Skin of body (tissue), 3 donors: ENCODE measurements at places on chromosomes 5 and 9. TPM values are rescaled to one million over a fixed set of nuclear protein-coding genes. Genes with fewer than 3 reads are reported as not detected.

Gene COL23A1
- 4.6 TPM for total RNA-seq

Gene DNAJC18
- 6.6 TPM for total RNA-seq

DNA sequence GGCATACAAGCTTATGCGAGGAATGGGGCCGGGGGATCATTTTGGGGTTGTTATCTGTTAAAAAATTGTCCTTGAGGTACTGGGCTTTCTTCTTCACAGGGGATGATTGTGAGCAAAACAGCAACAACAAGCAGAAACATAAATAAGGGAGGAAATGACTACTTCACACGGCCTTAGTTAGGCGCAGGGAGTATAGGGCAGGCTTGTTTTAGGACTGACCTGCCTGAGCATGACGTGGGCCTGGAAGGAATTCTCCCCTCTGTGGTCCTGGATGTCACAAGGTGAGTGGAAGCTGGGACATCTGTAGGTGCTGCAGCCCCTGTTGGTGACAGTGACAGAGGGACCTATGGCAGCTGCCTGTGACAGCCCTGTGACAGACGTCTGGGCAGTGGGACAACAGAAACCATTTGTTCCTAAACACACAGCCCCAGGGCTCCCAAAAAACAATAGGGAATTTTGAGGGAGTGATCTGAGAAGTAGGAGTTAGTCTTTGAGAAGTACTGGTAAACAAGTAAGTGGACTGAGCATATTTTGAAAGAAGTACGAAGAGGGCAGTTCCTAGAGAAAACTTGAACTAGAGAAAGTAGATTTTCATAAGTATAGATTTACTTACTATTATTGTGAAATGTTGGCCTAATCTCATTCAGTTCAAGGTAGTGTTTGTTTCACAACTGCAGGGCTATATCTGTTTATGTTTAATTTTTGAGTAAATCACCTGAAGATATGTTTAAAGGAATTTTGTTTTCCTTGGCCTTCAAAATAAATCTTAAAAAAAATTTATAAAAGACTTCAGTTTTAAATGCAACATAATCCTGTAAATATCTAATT, 113.1 kb downstream of the KDM4C start:
- DNase-seq = no peak

Gene KLHL3
- total RNA-seq = 6.2 TPM

DNA sequence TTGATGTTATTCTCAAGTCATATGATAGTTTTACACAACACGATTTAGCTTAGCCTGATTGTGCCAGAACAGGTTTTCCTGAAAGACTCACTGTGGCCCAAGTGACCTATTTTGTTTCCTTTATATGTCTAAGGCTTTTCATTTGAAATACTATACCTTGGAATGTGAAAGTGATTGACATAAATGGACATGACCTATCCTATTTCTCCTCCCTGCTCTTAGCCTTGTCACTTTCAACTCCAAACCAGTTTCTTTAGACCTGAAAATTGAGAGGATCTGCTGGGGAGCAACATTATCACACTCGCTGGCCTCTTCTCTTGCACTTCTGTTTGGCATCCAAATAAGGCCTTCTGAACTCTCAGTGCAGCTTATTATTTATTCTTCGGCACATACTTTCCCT, 496.8 kb downstream of the MAT2B start:
- DNase-seq = no peak

- no peak for DNase-seq
These were observed 43.0 kb downstream of the PIK3R1 start for GRCh38 chr5:68258531-68258930.

DNA sequence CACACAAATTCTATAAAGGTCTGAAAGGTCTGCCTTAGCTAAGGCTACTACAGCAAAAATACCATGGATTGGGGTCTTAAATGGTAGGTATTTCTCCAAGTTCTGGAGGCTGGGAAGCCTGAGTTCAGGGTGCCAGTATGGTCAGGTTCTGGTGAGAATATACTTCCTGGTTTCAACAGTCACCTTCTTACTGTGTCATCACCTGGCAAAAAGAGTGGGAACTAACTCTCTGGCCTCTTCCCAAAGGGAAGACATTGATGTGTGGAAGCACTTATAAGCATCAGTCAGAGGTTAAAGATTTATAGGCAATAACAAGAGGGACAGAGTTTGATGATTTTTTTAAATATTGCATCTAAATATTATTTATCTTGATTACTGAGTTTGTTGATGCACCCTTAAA, 53.0 kb downstream of the ZNF622 start:
- DNase-seq = no peak

GRCh38 chr5:180070756-180071530, 616 bp downstream of the RNF130 start:
- DNase-seq = peak; percentile 43

GRCh38 chr5:95283022-95283615, 1.8 kb downstream of the MCTP1 start:
- no peak for DNase-seq

- no peak for DNase-seq
These were observed 161.8 kb downstream of the AUH start for GRCh38 chr9:91199739-91200497.

DNA sequence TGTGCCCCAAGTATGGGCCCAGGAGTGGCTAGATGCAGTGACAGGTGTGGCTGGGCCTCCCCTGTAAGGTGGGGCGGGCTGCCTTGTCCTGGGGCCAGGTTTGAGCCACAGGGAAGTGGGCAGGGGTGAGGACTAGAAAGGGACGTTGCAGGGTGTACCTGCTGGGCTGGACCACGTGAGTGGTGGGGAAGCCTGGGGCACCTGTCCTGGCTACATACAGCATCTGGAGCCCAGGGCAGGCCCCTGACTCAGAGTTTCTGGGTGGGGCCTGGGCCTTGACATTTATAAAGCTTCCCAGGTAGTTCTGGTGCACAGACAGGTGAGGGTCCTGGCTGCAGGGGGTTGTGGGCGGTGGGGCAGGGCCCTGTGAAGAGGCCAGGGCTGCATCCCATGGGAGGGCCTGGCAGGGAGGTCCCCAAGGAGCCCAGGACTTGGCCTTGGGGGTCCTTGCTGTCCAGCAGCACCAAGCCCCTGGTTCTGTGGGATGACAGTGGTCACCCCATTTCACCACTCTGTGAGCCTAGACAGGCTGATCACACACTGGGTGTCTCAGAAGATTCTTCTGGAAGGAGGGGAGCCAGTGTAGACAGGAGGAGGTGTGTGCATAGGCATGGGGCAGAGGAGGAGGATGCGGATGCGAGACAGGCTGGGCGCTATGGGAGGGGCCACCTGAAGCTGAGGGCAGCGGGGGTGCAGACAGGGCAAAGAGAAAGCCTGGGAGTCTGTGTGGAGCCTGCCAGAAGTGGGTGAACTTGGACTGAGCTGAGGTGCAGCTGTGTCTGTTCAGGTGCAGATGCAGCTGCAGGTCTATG, 94.0 kb downstream of the PHF2 start:
- DNase-seq = no peak

DNA sequence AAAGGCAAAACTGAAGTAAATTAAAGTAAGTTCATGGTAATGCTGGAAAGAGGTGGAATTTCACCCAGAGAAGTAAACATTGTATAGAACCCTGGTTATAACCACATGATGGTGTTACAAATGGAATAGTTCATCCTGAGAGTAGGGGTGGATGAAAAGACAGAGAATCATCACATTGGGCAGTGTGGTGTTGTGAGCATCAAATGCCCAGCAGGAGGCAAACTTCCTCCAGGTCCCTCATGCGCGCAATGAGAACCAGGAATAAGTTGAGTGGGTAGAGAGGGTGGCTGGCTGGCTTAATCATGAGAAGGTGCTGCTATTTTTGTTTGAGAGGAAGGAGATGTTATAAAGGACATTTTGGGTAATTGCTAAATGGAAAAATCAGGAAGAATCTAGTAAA, 163.3 kb upstream of the HMHB1 start:
- no peak for DNase-seq

DNA sequence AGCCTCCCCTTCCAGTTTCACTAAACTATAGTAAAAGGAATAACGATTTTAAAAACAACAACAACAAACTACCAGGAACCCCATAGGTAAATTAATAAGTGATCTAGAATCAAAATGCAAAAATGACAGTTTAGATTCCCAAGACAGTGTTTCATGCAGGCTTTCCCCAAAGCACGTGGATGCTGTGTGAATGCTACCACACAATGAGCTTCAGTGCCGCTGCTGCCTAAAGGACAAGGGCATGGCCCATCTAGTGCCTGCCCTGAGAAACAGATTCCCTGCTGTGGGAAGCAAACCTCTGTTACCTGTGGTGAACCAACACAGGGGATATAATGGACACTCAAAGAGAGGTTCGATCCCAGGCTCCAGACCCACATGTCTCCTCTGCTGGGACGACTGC, 23.7 kb upstream of the CKMT2 start:
- no peak for DNase-seq

GRCh38 chr9:5644501-5644900, 15.6 kb downstream of the RIC1 start:
- no peak for DNase-seq

Gene NRG2
- total RNA-seq = 0.99 TPM

Gene C5orf58
- total RNA-seq = not detected

GRCh38 chr5:31553863-31554262, 21.8 kb downstream of the C5orf22 start:
- no peak for DNase-seq

- DNase-seq = no peak
These were observed 122.9 kb upstream of the TAF11L2 start for GRCh38 chr5:17374973-17375742.

DNA sequence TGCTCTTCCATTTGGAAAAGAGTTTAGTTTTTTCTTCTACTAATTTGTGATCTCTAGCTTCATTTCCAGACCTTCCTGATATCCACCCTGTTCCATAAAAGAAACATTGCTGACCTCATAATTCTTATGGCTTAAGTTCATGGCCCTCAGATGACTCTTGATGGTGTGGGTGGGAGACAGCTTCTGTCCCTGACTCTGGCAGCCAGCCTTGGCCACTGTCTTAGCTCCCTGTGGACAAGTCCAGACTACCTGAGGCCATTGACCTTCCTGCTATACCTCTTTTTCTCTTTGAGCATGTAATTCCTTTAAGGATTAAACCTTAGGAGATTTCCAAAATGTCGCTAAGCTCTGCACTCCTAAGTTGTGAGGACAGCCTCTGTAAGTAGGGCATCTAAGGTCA, 101.1 kb upstream of the DAP start:
- no peak for DNase-seq

Gene IFNK
- not detected for total RNA-seq

DNA sequence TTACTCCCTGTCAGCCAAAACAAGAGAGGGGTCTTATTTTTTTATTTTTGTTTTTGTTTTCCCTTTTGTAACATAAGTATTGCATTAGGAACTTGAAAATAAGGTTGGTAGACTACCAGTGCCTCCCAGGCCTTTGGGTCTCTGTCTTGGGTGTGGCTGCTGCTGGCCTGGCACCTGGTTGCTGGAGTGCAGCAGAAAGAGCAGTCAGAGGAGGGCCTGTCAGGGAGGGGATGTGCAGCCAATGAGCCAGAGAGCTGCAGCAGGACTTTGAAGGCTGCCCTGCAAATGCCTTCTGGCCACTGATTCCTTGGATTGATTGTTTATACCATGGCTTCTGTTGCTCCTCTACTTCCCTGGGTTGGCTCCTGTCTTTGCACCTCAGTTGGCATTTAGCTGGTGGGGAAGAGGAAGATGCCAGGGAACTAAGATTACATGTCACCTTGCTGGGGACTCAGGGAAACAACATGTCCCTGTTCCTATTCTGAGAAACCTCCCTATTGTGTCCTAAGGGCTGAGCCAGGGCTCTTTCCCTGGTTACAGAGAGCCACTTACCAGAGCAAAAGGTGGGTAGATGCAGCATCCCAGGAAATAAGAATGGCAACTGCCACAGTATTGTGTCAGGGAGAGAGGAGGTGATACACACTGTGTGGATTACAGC, 66.6 kb downstream of the ANGPTL2 start:
- DNase-seq = no peak

Gene FABP6
- total RNA-seq = not detected

GRCh38 chr9:128558431-128559310, 6.3 kb downstream of the SPTAN1 start:
- peak; percentile 78 for DNase-seq
